Activated naive CD4-positive, alpha-beta T cell (primary cell): ENCODE measurements at places on chromosomes 13 and 19.

DNA sequence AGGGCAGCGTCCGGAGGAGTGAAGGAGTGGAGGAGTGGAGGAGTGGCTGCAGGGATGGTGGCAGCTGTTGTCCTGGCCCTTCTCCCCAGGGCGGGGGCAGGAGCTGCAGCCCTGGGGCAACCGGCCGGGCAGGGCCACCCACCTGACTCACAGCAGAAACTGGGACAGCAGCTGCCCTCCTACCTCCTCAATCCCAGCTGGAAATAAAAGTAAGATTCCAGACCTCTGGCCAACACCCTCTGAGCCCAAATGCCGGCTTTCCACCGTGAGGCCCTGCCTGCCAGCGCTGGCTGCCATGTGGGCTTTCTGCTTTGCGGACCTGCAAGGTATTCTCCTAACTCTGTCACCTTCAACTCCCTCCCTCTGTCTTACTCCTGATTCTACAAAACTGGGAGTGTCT is 3.3 kb upstream of the CLPP start:
- DNase-seq = no peak

DNA sequence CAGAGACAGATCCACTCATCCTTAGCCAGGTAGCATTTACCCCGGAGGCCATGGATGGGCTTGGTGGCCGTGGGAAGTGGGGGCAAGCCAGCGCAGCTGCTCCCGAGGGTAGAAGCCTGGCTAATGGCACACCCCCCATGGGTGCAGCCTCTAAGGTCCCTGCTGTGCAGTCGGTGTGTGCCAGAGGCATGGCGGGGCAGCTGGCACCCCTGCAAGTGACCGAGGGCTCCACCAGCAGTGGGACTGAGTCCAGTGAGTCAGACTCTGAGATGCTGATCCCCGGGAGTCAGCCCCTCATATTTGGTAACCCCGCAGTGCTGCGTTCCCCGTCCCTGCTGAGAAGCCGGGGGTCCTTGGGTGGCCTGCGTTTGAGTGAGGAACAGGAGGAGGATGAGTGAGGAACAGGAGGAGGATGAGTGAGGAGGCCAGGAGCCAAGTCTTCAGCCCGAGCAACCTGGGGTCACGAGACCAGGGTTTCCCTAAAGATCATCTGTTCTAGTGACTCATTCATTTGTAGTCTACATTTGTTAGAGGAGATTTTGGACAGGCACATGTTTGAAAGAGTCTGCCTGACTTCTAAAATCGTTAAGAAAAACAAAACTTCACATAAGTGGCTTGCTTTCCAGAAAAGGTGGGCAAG is 180.7 kb downstream of the STK24 start:
- no peak for DNase-seq

DNA sequence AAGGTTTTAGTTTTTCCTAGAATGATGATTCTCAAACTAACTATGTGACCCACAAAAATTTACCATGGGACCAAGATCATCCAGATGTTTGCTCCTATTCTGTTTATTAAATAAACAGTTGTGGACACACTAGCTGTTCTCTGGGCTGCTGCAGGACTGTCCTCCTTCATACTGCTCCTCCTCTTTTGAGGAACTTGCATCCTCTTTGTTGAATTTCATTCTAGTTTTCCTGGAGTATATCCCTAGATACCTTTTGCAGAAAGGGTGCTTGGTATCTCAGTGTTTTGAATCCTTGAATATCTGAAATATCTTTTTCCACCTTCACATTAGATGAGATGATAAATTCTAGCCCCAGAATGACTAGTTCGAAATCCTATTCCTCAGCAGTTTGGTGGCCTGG is 24.1 kb downstream of the VASP start:
- DNase-seq = no peak

DNA sequence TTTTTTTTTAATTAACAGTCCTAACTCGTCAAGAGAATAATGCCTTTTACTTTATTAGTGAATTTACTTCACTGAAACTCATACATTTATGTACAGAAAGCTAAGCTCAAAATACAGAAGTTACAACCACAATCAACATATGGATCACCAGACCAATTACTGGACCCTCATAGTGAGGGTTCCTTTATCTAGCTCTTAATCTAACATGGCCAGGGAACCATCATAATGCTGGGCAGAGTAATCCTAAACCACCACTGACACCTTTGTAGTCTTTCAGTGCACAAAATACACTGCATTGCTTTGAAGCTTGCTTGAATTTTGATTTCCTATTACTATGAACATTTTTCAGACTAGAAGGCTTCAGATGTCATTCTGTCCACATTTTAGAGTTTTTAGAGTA is 1406.6 kb upstream of the PCDH9 start:
- DNase-seq = no peak

DNA sequence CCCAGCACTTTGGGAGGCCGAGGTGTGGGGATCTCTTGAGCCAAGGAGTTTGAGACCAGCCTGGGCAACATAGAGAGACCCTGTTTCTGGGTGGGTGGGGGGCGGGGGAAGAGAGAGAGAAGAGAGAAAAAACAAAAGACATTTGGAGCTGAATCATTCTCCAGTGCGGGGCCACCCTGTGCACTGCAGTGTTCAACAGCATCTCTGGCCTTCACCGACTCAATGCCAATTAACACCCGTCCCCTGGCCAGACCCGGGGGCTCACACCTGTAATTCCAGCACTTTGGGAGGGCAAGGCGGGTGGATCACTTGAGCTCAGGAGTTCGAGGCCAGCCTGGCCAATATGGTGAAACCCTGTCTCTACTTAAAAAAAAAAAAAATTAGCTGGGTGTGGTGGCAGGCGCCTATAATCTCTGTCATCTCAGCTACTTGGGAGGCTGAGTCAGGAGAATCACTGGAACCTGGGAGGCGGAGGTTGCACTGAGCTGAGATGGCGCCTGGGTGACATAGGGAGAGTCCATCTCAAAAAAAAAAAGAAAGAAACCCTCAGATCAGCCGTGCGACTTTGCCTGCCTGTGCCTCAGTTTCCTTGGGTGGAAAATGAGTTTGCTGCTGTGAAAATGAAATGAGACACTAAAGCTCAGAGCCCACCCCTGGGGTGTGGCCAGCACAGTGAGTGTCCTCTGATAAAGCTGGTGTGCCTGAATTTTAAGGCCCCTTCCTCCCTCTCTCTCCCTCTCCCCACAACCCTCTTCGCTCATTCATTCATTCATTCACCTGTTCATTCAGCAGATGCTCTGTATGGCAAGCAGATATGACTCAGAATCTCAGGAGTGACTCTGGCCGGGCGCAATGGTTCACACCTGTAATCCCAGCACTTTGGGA is 6.4 kb downstream of the KLF2 start:
- no peak for DNase-seq

GRCh38 chr13:32956595-32956933 is 59.7 kb upstream of the KL start:
- no peak for DNase-seq

GRCh38 chr13:34833562-34834182 is 108.4 kb upstream of the NBEA start:
- DNase-seq = no peak

GRCh38 chr19:1968279-1969175 is 27.6 kb downstream of the CSNK1G2 start:
- DNase-seq = no peak

- DNase-seq = no peak
Measured at GRCh38 chr13:19695428-19695827, 62.0 kb downstream of the MPHOSPH8 start.

- DNase-seq = no peak
Measured at GRCh38 chr13:109642358-109642757, 144.0 kb downstream of the IRS2 start.

- no peak for DNase-seq
Measured at GRCh38 chr19:53789708-53790678, 34.1 kb downstream of the NLRP12 start.

DNA sequence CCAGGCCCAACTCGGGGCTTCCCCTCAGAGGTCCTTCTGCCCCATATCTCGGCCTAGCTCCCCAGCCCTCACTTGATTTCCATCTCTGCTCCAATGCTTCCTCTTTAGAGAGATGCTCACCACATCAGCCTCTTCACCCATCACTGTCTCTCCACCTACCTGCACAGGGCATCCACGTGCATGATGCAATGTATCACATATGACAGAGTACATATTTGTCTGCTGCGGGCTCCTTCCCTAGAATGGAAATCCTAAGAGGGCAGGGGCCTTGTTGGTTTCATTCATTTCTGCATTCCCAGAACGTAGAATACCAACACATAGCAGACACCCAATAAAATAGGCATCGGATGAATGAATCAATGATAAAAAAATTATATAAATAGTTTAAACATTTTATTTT is 130.3 kb downstream of the USP12 start:
- no peak for DNase-seq

DNA sequence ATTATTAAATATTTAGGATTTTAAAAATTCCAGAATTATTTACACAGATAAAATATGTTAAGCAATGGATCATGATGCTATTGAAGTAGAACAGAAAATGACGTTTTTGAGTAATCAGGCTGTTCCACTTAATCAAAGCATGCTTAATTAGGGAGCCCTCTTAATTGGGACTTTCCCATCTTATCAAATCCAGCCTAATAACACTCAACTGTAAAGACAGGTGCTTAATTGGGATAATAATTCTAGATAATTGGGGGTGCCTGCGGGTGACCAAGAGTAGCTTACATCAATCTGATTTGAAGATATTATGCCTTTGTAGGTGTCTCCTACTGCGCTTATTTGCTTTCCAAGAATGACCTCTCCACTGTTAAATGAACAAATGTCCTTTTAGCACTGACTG is 742.2 kb upstream of the SLITRK6 start:
- DNase-seq = no peak

DNA sequence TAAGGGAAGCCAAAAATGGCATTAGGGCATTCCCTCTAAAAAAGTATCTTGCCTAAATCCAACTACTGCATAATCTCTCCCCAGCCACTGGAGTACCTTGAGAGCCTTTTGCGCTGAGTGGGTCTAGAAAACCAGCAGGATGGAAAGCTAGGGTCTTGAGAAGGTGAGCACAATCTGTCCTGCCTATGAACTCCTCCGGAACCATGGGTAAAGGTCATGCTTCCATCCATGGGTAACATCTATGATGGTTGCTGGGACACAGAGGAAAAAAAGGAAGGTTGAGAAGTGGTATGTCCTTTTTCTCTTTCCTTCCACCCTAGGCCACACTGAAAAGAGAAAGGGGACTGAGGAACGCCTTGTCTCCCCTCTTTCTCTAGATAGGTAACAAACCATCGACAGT is 52.4 kb downstream of the ZNF676 start:
- DNase-seq = no peak

GRCh38 chr13:46320406-46320805 is 66.6 kb downstream of the RUBCNL start:
- no peak for DNase-seq

- DNase-seq = no peak
Measured at GRCh38 chr13:55199134-55199533, 1941.6 kb upstream of the PRR20A start.

- no peak for DNase-seq
Measured at GRCh38 chr19:49985871-49986270, 24.9 kb upstream of the SIGLEC11 start.

GRCh38 chr13:28318496-28318895 is 176.4 kb downstream of the FLT1 start:
- no peak for DNase-seq

DNA sequence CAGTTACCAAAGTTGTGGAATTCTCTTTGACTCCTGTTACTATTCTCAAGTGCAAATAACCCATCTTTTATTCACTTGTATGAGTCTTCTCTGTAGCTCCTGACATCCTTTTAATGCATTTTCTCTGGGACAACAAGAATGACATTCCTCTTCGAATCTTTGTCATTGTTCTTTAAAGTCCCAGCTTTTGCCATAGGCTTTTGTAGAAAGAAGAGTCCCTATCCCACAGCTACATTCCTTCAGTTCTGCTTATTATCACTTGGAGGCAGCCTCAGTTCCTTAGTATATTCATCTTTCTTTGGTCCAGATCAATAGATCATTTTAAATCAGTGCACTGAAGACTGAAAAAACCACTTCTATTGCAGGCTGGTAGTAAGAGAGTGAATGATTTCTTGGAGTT is 560.2 kb downstream of the DACH1 start:
- DNase-seq = no peak

DNA sequence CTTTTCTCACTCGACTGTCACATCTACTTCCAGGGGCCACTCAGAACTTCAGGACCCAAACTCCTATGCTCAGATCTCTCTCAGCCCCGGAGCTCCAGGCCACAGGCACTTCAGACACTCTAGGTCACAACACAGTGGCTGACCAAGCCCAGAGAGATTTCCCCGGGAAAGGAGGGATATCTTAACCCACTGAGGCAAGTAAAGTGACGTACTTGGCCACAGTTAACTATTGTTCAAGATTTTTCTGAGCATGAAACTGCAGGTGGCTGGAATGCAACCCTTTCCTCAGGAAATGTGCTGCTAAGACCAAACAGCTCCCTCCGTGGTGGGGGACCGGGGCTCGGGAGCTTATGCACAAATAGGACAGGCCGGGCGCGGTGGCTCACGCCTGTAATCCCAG is 23.9 kb downstream of the OPA3 start:
- no peak for DNase-seq

- DNase-seq = no peak
Measured at GRCh38 chr13:56706485-56706884, 434.2 kb upstream of the PRR20A start.

GRCh38 chr13:22017226-22017625 is 346.4 kb downstream of the FGF9 start:
- DNase-seq = no peak

GRCh38 chr19:13052447-13053175 is 50.0 kb downstream of the LYL1 start:
- no peak for DNase-seq

DNA sequence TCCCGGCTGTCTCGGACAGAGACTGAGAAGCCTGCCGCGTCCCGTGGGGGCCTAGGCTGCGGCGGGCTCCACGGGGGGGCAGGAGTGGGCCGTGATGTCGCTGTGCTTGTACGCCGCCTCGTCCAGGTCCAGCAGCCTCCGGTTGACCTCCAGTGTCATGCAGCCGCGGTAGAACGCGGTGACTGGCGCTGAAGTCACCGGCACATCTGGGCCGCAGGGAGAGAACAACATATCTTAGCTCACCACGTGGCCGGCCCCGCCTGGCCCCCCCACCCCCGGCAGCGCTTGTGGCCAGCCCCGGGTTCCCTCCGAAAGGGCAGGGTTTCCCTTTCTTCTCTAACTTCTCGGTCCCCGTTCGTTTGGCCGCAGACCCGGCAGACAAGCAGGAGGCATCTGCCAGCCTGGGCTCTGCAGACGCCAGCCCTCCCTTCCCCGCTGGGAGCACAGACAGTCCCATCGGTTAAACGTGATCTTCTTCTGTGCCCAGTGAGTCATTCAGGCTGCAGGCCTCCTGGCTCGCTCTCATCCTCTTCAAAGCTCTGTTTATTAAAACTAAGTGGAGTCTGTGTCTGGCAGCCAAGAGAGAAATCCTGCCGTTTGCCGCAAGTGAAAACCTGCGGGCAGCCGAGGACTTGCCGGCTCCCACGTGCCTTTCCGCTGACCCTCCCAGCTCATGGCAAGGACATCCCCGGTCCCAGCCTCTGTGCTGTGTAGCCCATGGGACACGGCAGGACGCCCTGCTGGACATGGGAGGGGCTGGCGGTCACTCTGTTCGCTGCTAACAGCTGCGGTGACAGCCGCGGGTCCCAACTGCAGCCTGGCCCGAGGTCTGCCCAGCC is 42.8 kb downstream of the GAS6 start:
- no peak for DNase-seq

- no peak for DNase-seq
Measured at GRCh38 chr13:99909836-99910619, 61.5 kb downstream of the ZIC5 start.

GRCh38 chr19:7418596-7418995 is 69.9 kb downstream of the ARHGEF18 start:
- no peak for DNase-seq
